ENCODE measurements at places on chromosomes 13 and 19. TPM values are rescaled to one million over a fixed set of nuclear protein-coding genes. Genes with fewer than 3 reads are reported as not detected.
A peak's percentile ranks its signal among the peaks of the same experiment; 100 is the strongest.

LILRA2 gene
- total RNA-seq, result 0.47 TPM

GRCh38 chr13:40480012-40480914 is 186.2 kb downstream of the FOXO1 start:
- DNase-seq, result no peak

DNA sequence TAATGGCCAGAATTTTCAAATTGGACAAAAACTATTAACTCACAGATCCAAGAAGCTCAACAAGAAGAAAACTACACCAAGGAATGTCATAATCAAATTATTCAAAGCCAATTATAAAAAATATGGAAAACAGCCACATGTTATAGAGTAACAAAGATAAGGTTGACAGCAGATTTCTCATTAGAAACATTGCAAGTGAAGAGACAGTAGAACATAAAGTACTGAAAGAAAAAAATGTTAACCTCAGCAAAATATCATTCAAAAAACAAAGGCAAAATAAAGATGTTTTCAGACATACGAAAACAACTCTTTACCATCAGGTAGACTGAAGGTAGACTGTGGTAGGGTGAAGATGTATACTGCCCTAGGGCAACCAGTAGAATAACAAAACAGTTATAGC is 83.4 kb downstream of the KCNRG start:
- no peak for DNase-seq

DNA sequence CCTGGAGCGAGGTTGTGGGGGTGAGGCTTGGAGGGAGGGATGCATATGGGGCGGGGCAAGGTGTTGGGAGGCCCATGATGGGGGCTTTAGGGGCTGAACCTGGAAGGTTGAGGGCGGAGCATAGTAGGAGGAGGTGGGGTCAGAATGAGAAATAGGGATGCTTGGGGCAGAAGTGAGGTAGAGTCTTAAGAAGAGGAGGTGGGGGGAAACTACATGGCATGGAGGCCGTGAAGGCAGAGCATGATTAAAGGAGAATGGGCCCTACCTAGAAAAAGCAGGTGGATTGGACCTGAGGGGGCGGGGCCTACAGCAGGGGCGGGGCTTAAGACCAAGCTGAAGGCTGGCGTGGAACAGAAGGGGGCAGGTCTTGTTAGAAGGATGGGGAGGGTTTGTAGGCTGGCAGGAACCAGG is 799 bp downstream of the NR1H2 start:
- DNase-seq, result peak; percentile 51

DNA sequence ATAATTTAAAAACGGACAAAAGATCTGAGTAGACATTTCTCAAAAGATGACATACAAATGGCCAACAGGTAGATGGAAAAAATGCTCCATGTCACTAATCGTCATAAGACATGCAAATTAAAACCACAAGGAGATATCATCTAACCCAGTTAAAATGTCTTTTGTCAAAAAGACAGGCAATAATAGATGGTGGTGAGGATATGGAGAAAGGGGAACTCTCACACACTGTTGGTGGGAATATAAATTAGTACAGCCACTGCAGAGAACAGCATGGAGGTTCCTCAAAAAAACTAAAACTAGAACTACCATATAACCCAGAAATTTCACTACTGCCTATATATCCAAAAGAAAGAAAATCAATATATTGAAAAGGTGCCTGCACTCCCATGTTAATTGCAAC is 37.9 kb downstream of the OR10H4 start:
- no peak for DNase-seq

DNA sequence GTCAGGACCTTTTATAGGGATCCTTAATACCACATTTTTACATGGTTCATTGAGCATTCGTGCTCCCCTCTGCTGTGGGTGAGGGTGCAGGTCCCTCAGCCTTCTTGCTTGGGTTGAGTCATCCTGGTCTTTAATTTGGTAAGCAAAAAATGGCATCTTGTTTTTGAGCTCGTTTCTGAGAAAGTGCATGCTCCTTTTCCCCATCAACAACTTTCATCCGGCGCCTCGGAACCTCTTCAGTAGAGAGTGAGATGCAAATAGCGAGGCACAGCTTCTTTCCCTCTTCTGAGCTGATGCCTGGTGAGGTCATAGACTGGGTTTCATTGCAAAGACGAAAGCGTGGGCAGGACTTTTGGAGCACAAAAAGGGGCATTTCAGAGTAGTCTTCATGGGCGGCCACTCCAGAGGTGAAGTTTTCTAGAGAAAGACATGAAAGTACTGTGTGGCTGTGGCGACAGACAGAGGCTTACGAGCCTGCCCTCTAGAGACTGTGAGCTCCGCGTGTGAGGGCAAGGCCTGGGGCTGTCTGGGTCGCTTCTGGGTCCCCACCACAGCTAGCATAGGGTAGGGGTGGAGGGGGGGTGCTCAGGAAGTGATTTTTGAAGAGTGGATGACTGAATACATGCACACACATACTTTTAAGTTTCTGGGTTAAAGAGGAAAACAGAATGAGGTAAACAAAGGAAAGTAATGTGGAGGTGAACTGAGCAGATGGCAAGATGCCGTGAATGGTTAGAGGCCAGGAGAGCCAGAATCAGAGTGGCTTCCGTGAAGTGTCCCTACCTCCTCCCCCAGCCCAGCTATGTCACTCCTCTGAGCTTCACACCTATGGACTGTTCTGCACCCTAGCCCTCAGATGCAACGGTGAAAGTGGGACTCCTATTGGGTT is 44.3 kb downstream of the BBC3 start:
- DNase-seq, result no peak

GRCh38 chr13:77172650-77173049 is 145.7 kb upstream of the FBXL3 start:
- DNase-seq, result no peak

RASAL3 gene
- total RNA-seq, result 1.4 TPM

CYP4F2 gene
- total RNA-seq, result 3.3 TPM

DNA sequence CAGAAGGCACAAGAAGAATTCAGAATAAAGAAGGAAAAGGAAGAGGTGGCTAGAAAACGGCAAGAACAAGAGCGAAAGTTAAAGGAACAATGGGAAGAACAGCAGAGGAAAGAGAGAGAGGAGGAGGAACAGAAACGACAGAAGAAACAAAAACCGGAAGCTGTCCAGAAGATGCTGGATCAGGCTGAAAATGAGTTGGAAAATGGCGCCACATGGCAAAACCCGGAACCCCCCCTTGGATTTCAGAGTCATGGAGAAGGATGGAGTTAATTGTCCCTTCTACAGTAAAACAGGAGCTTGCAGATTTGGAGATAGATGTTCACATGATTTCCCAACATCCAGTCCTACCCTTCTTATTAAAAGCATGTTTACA is 6.7 kb downstream of the CD209 start:
- no peak for DNase-seq

- DNase-seq, result peak; percentile 87
Measured at GRCh38 chr19:6066661-6067646, 43.3 kb downstream of the RFX2 start.

- DNase-seq, result no peak
Measured at GRCh38 chr19:5466814-5467291, 11.6 kb downstream of the ZNRF4 start.

DNA sequence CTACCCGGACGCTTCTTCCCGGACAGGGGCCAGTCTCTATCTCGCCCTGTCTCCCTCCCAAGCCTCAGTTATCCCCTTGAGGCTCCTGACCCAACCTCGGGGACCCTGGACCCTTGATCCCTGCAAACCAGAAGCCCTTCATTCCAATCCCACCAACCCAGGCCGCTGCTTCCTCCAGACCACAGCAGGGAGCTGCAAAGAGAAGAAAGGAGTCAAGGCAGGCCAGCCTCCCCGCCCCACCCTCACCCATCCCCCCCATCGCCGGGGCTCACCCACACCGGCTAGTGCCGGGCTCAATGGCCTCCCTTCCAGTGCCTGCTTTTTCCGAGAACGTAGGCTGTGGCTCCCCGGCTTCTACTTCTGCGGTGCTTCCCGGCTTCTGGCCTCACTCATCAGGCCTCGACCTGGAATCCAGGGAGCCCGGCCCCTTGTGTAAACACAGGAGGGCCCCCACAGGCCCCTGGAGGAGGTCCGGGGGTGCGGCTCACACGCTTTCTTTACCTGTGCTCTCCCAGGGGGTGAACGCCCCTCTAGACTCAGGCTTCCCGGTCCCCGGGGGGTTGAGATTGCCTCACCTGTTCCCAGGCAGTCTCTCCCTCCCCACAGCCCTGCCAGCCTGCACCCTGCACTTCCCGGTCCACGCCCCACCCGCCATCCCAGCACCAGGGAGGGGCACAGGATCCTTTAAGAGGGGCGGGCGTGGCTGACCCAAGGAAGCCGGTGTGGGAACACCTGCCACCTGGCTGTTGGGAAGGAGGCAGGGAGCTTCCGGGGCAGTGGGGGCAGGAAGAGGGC is at the start of gene FAM83E:
Gene FAM83E (minus strand): TSS at position 641 of the 795 bp plus-strand sequence. CDS start 1,704 bp downstream, outside the sequence.
- DNase-seq, result no peak

TPGS1 gene
- total RNA-seq, result 98.5 TPM

DNA sequence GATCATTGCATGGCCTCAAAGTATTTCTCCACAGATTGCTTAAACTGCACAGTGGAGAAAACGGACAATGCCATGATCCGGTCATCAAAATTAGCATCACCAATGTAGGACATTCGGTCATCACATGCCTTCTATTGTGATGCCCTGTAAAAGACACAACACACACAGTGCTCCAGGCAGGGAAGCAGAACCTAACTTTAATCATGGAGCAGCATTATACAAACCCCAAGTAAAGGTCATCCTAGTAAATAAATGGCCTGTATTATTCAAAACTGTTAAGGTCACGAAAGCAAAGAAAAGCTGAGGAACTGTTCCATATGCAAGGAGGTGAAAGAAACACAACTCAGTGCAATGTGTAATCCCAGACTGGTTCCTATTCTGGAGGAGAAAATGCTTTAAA is 42.2 kb downstream of the TGDS start:
- DNase-seq, result no peak

- DNase-seq, result no peak
Measured at GRCh38 chr19:14774373-14774772, 4.0 kb downstream of the ADGRE2 start.

GRCh38 chr19:45117167-45117594 is 24.2 kb downstream of the PPP1R37 start:
- DNase-seq, result no peak

EFNA2 gene
- total RNA-seq, result 2.9 TPM

CCDC169 gene
- total RNA-seq, result 74.1 TPM

NPAS1 gene
- total RNA-seq, result 2.5 TPM

DNA sequence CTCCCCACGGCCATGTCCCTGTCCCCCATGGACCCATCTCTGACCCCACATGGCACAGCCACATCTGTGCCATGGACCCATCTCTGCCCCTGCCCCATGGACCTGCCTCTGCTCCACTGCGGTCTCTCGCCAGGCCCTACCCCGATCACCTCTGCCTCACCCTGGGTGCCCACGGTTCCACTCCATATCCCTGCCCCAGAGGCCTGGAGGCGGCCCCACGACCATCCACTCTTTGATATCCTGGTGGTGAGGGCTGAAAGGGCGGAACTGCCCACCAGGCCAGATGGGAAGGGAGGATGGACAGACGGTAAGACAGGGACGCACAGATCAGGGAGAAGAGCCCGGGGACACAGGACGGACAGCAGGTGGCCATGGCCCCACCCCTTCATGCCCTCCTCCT is 327 bp downstream of the PTGER1 start:
- DNase-seq, result no peak

PDE4C gene
- 7.1 TPM for total RNA-seq

GRCh38 chr13:28092431-28092830 is 7.9 kb downstream of the FLT3 start:
- DNase-seq, result no peak

GRCh38 chr13:20461860-20462532 is 63.7 kb downstream of the CRYL1 start:
- no peak for DNase-seq
